ENCODE measurements at places on chromosomes 2 and 18.

DNA sequence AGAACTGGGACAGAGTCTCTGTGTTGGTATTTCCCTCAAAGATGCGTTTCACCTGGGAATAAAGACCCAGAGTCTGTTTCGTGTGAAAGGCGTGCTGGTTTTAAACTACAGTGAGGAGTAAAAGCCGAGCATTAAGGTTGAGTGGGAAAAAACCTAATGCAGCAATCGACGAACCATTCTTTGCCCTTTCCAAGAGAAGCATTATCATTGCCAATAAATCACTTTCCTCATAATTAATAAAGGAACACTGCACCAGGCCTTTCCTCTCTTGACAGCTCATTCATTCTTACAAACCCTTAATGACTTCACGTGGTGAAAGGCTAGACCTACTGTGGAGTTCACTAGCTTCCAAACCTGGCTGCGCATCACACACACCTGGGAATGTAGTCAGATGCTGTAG, 896 bp upstream of the SLC8A1 start:
- DNase-seq, result no peak

GRCh38 chr2:171430516-171431410, 3.0 kb downstream of the METTL8 start:
- DNase-seq, result no peak

GRCh38 chr18:63831080-63831788, 56.0 kb downstream of the SERPINB7 start:
- no peak for DNase-seq

DNA sequence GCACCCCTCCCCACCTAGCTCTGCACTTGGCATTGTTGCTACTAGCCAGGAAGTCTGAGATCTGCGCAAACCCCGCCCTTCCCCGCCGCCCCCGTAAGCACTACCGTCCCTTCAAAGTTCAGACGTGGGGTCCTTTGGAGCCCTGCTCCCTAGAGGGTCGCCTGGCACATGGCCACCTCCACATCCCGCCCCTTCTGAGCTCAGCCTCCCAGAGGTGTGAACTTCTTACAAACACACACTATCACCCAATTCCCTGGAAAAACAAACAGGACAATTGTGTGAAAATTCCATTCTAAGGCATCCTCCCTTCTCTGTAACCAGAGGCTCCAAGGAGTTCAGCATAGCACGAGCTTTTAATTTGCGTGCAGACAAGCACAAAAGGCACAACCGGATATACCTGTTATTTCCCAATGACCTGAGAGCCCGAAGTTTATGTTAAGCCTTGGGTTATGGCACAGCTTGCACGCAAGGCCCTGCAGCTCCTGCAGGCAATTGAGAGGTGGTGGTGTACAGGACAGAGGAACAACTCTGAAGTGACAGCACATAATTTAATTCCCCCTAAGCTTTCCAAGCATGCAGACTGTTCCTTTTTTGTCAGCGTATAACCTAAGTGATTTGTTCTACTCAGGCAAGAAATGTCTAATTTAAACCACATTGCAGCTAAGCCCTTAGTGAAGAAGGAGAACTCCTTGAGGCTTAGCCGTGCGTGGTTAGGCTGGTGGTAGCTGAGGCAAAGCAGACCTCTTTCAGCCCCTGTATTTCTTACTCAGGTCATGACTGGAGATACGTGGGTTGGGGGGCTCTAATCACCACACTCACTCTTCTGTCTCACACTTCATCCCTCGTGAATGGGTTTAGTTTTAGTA, 20.3 kb upstream of the CYP1B1 start:
- peak; percentile 42 for DNase-seq

DNA sequence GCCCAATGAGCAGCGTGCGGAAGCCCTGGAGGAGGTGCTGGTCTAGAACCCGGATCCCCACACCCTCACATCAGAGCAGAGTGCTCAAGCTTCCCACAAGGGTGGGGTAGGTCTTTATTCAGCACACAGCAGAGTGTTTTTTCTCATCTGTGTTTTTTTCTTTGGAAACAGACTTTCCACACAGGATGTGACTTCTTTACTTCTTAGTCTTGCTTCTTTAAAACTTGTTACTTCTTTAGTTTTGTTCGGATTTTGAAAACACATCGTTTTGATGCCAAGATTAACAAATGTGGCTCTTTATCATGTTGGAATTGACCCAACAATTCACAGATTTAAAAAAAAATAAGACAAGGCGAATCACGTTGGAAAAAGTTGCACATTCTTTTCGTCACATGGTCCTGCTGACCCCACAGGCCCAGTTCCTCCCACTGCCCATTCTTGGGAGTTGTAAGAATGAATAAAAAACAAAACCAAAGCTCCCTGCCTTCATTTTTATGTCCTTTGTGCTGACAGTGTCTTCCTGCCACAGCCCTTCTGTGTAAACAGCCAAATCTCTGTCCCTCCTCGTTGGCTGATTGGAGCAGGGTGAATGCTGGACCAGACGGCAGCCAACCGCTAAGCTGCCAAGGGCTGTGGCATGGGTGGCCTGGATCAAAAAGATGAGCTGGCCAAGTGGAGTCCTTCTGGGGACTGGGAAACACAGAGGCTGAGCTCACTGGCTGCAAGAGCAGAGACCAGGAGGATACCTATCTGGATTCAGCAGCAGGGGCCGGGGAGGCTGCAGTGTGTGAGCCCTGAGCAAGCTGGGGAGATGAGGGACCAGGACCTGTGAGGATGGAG, 81.6 kb downstream of the TWIST2 start:
- no peak for DNase-seq

GRCh38 chr2:95552911-95553310, 38.9 kb upstream of the TRIM43 start:
- DNase-seq, result no peak

GRCh38 chr2:96895746-96896651, 26.1 kb upstream of the SEMA4C start:
- peak; percentile 29 for DNase-seq

DNA sequence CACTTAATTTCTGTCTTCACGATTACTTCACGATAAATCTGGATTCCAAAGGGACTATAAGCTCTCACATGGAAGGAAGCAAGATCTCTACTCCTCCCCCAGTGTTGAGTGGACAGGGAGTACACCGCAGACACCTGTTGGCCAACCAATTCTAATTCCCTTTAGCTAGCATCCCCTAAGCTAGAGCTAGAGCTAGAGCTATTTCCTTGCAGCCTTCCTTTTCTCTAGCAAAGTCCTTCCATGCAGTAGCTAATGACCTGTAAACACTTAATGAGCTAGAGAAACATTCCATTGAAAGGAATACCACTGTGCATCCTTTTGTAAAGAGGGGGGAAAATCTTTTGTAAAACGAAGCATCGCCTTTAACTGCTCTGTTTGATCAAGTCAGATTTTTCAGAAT, 56.5 kb downstream of the BCL11A start:
- DNase-seq, result no peak

GRCh38 chr2:76050196-76050595, 339.5 kb upstream of the GCFC2 start:
- no peak for DNase-seq

DNA sequence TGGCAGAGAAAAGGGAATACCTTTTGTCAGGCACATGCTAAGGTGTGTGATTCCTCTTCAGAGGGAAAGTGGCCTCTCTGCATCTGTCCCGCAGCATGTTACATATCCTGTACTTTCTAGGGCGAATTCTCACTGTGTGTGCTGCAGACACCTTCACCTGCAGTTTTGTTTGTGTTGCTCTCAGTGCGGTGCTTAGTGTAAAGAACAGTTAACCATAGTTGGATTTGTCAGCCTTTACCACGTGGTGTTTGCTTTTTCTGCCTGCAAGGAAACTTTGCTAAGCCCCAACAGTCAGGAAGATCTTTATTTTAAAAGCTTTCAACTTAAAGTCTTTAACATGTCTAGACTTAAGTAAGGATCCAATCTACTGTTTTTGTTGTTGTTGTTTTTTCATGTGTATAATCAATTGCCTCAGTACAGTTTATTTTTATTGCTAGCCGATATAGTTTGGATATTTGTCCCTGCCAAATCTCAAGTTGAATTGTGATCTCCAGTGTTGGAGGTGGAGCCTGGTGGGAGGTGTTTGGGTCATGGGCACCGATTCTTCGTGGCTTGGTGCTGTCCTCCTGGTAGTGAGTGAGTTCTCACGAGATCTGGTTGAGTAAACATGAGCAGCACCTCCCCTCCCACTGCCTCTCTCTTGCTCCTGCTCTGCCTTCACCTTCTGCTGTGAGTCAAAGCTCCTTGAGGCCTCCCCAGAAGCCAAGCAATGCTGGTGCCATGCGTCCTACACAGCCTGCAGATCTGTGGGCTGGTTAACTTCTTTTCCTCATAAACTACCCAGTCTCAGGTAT, 90.6 kb downstream of the SNTG2 start:
- DNase-seq, result no peak

- no peak for DNase-seq
These were observed 1.8 kb downstream of the GLS start for GRCh38 chr2:190882411-190882766.

- DNase-seq, result no peak
These were observed 119.7 kb downstream of the PIK3C3 start for GRCh38 chr18:42074704-42075103.

GRCh38 chr2:3115301-3116042, 262.1 kb downstream of the EIPR1 start:
- no peak for DNase-seq

- DNase-seq, result no peak
These were observed 42.4 kb downstream of the EHBP1 start for GRCh38 chr2:62747876-62748275.

GRCh38 chr2:159946326-159946999, 116.0 kb downstream of the PLA2R1 start:
- no peak for DNase-seq
